ENCODE measurements at places on chromosomes 16 and 17.
A peak's percentile ranks its signal among the peaks of the same experiment; 100 is the strongest.

DNA sequence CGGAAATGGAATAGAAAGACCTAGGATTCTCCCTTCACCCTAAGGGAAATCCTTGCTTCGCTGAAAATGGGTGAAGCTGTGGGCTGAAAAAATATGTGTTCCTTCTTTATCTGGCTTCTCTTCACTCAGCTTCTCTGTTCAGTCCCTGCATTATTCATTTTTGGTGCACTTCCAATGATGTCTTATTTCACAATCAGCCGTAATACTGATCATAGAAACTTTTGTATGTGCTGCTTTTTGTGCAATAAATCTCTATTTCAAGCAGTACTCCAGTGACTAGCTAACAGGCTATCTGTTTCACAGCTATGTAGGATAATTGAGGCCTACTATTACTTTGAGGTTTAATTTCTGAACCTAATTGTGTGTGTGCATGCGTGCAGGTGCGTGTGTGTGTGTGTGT lies 144.6 kb downstream of the FOXL1 start:
- no peak for DNase-seq

DNA sequence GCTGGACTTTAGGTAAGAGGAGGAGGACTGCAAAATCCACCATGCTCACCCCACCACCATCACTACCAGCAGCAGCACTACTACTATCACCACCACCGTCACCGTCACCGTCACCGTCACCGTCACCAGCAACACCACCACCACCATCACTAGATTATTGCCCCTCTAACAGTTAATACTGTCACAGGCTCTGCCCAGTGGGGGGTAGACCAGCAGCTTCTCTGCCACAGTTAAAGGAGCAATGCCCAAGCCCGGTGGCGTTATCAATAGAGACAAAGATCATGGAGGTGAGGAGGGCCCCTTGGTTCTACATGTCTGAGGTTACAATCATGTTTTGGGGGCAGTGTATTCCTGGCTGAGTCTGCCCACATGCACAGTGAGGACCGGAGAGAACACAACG lies 184.4 kb upstream of the DYNLRB2 start:
- DNase-seq: no peak

DNA sequence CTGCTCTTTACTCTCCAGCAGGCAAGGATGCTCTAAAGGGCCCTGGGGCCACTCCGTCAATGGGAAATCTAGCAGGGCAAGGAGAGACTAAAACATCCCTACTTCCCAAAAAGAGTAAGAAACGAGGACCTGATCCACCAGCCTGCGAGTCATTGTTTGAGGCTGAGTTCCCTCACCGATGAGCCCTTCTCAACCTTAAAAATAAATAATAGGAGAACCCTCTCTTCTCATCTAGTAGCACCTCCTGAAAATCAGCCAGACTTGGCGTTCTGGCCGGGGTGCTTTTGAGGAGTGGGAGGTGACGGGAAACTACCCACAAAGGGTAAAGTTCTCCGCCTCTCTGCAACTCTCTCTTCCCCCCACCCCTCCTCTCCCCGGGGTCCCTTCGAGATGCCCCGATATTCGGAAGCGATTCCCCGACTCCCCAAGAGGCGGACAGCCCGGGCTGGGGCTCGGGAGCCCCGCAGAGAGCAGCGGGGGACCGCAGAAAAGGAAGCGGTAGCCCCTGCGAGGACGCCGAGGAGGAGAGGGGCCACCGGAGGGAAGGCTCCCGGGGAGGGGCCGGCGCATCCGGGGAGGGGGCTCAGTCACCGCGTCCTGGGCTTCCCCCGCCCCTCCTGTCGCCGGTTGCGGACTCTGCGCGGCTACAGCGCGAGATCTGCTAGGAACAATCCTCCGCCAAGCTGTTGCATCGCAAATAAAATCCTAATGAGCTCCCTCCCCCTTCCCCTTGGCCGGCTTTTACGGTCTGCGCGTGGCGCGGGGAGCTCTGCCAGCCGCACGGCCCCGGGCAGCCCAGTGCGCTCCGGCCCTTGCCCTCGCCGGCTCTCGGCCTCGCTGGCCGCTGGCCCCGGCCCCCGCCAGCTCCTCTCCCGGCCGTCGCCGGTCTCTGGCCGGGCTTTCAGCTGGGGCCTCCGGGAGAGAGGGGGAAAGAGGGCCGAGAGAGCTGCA lies 1.3 kb downstream of the HOXB9 start:
- DNase-seq: no peak

GRCh38 chr17:42849451-42850181 lies 1.4 kb upstream of the AOC3 start:
- DNase-seq: no peak

DNA sequence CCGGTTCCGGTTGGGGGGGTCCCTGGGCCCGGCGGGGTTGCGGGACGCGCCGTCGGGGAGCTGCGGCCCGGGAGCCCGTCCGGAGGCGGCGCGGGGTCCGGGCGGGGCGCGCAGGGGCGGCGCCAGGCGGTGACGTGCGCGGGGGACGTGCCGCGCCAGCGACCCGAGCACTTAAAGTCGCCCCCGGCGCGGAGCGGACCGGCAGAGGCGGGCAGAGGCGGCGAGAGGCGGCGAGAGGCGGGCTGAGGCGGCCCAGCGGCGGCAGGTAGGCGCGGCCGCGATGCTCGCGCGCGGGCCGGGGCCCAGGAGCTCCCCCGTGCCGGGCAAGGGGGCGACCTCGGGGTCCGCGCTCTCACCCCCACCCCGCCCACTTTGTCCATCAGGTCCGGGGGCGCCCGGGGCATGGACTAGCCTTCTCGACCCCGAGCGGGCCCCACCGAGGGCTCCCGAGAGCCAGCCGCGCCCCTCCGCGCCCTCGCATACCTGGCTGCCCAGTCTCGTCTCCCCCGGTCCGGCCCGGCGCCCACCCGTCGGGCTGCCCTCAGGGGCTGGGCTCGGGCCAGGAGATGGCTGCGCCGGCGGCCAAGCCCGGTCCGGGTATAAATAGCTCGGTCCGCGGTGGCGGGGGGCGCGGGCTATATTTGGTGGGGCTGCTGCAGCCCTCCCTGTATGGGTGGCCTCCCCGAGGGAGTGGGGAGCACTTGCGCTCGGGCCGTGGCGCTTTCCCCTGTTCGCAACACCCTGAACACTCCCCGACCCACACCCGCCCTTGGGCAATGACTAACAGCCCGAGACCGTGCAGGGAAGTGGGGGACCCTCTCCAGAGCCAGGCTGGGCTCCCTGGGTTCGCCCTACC lies at the start of gene SLC16A3:
SLC16A3 (plus strand) TSS at position 201 of the 856 bp plus-strand sequence. CDS start 6,967 bp downstream, outside the sequence.
- DNase-seq: peak; percentile 52

- DNase-seq: no peak
These were observed 157.6 kb upstream of the GSE1 start for GRCh38 chr16:85455534-85455933.

- no peak for DNase-seq
These were observed 11.7 kb upstream of the ERN2 start for GRCh38 chr16:23724785-23725131.

GRCh38 chr17:77884967-77885641 lies 73.4 kb upstream of the TNRC6C start:
- DNase-seq: no peak

- DNase-seq: no peak
These were observed 131.3 kb downstream of the CYB561 start for GRCh38 chr17:63314761-63315160.

GRCh38 chr16:52547004-52547833 lies at the start of gene TOX3:
TOX3 (minus strand) TSS chr16:52547143; CDS start chr16:52546723, 420 bp downstream.
- DNase-seq: no peak

Measured in activated T-helper 1 cell treated with Interleukin-2 at 50 U/mL for 16 hours (primary cell).